ENCODE measurements at places on chromosomes 2 and 18.

DNA sequence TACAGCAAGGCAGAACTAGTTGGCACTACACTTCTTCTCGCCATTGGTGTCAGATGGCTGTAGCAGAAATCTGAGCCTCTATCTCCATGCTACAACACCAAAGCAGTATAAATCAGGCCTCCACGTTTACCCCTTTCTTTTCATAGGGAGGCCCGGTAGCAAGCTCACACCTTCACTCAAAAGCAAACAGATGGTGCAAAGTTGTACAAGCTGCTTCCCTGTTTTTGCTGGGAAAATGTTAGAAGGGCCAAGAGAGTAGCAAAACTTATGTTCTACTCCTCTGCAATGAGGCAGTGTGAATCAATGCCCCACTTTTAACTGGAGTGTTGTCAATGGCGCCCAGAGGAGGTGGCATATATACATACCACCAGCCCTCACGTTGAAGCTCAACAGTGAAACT lies 369.6 kb upstream of the NRXN1 start:
- DNase-seq = no peak

- no peak for DNase-seq
These were observed 164.3 kb downstream of the TRABD2A start for GRCh38 chr2:84716564-84716963.

- DNase-seq = no peak
These were observed 75.8 kb downstream of the SOWAHC start for GRCh38 chr2:109689973-109690372.

GRCh38 chr18:4807604-4808293 lies 352.6 kb upstream of the DLGAP1 start:
- DNase-seq = no peak

DNA sequence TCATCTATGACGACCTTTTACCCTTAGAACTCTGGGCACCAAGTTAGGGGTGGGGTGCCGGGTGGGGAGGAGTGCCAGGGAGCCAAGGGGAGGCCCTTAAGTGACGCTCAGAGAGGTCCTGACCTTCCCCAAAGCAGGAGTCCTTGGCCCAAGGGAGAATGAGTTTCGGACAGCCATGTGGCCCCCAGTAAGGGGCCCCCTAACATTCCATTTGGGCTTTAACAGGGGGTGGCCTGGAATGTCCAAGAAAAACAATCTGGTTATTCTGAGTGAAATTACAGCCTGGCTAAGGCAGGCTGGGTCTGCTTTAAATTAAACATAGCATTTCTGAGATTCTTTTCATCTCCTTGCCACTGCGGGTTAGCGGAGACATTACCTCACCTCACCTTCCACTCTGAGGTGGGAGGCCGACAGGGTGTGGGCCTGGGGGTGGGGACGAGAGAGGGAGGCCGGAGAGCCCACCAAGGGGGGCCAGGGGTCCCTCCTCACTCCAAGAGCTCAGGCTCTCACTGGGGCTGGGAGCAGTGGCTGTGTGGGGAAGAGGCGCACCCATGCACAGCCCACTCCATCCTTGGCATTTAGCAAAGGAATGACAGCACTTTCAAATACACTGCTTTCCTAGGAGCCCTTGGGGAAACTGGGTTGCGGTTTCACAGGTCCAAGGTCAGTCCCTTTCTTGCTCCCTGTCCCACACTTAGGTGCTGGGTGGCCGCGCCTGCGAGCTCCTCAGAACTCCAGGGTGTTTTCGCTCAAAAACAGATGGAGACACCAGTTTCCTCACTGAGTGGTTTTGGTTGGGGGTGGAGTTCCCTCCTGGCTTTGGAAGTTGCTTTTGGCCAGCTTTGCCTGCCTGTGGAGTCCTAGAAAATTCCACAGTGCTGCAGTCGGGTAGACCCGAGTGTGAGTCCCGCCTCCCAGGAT lies 107.4 kb downstream of the POLR1A start:
- no peak for DNase-seq

Data from large intestine (tissue), 12 donors.